ENCODE measurements at places on chromosomes 11 and 22. TPM values are rescaled to one million over a fixed set of nuclear protein-coding genes. Genes with fewer than 3 reads are reported as not detected.

DNA sequence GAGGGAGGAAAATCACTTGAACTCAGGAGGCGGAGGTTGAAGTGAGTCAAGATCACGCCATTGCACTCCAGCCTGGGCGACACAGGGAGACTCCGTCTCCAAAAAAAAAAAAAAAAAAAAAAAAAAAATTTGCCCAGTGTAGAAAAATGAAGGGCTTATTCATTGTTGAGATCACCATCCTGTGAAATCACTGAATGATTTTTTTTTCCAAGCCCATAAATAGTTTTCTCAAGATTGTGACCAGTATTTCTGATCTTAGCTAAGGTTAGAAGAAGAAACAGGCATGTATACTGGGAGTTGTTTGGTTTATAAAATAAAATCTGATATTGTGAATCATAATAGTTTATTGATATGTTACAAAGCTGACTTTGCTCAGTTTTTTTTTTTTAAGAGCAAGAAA is 269.4 kb downstream of the CADM1 start:
- no peak for DNase-seq

The RIMBP3C gene
- total RNA-seq: 0.10 TPM

The FOLR1 gene
- 157 TPM for total RNA-seq

GRCh38 chr11:115185931-115186330 is 318.3 kb downstream of the CADM1 start:
- no peak for DNase-seq

- no peak for DNase-seq
Observed at GRCh38 chr11:126378763-126379162, 23.3 kb downstream of the ST3GAL4 start.

The CNGA4 gene
- total RNA-seq: 0.55 TPM

DNA sequence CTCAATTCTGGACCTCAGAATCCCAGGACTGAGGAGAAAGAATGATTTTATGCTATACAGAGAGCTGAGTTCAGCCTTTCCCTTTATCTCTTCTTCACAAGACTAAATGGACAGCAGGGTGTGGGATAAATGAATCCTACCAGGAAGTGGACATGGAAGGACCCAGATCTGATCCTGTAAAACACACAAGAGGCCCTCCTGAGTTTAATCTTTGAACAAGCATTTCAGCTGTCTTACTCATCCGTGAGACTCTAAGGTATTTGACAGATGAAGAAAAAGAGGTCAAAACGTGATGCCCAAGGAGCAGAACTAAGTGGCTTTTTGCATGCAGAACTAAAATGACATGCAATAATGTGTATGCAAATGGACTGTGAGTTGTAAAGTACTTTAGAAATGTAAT is 511.3 kb downstream of the DLG2 start:
- no peak for DNase-seq

DNA sequence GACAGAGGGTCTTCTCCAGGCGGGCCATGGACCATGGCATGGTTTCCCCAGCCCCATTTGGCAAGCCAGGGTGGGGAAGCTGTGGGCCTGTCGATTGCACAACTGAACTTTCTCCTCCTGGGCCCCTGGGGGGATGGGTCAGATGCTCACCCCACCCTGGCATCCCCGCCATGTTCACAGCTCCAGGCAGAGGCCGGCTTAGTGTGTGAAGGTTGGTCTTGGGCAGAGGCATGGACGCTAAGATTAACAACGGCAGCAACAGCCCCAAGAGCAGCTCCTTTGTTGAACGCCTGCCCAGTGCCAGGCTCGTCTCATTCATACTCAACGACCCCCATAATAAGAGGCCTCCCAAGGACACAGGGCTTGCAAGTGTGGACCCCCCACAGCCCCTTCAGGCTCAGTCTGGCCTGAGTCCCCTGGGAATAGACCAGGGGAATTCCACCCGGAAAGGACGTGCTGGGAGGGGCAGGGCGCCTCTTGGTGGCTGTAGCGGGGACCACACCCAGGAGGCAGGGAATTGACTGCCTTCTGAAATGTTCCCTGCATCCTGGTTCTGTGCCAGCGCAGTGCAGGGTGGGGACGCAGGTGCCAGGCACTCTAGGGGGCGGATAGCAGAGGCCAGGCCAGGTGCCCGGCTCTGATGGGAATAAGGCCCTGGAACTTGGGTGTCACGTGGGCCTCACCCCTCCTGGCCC is 8.3 kb downstream of the TSPO start:
- DNase-seq: no peak

The NEFH gene
- total RNA-seq: 0.26 TPM

The HBG2 gene
- not detected for total RNA-seq

The MPPED2 gene
- not detected for total RNA-seq

Data from upper lobe of left lung (tissue), 6 donors.